ENCODE measurements at places on chromosomes 13 and 19.

GRCh38 chr19:7522923-7523667, 671 bp downstream of the MCOLN1 start:
- DNase-seq, result no peak

DNA sequence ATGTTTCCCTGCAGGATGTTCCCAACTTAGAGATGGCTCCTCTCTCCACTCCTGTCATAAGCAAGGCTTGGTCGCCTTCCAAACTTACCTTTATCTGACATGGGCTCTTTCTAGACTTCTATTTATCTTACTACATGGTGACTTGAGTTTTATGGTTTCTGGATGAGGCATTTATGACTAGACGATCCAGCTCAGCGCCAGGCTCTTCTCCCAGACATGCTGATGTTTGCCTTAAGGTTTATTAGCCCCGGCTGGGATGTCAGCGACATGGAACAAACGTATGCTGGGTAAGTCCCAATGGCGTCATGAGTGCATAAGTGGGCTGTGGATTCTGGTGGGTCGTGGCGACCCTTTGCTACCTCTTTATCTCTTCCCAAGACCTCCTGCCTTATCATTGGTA, 39.8 kb upstream of the SLC15A1 start:
- no peak for DNase-seq

DNA sequence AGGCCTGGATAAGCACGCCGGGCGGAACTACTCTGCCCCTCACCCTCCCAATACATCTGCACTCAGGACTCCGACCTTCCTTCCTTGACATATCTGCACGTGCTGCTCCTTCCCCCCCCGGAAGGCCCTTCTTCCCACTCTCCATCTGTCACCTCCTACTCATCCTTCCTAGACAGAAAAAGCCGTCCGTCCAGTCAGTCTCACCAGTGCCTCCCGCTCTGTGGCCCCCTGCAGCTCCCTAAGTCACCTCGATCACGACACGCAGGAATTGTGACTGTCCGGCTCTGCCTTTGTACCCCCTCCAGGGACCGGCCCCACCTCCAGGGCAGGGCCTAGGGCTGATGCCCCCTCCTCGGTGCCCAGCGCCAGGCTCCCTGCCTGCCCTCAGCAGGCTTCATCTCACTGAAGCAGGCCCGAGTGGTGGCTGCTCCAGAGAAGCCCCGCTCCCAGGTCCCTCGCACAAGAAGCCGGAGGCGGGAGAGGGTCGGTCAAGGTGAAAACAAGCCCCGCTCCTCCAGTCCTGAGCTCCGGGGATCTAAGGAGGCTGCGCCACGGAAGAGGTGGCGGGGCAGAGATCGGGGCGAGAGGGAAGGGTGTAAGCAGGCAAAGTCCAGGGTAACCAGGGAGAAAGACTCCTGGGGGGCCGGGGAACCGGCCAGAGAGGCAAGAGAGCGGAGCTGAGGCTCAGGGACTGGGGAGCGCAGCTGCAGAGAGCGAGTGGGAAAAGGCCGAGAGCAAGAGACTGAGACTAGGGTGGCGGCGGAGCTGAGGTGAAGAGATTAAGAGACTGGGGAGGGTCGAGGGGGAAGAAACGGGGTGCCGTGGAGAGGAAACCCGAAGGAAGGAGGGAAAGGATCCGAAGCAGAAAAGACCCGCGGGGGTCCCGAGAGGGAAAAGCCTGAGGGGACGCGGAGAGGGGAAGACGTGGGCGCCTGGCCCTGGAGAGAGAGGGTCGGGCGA, 1.1 kb downstream of the PPP6R1 start:
- DNase-seq, result peak; percentile 6

DNA sequence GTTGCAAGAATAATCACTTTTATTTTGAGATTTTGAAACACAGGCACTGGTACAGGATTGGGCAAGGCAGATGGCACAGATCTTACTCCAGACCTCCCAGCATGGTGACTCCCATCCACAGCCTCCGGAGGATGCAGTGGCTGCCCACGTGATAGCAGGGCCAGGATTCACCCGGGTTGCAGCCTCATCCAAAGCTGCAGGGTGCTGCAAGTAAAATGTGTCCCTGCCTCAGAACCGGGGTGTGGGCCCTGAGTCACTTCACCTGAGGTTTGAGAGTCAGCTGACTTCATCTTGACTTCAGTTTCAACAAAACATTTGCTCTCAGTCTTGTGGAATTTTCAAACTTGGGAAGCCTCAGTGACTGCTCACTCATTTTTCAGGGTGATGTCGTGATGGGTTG, 201.9 kb downstream of the FGF9 start:
- no peak for DNase-seq

GRCh38 chr19:34319785-34320184, 45.2 kb upstream of the GPI start:
- DNase-seq, result no peak

DNA sequence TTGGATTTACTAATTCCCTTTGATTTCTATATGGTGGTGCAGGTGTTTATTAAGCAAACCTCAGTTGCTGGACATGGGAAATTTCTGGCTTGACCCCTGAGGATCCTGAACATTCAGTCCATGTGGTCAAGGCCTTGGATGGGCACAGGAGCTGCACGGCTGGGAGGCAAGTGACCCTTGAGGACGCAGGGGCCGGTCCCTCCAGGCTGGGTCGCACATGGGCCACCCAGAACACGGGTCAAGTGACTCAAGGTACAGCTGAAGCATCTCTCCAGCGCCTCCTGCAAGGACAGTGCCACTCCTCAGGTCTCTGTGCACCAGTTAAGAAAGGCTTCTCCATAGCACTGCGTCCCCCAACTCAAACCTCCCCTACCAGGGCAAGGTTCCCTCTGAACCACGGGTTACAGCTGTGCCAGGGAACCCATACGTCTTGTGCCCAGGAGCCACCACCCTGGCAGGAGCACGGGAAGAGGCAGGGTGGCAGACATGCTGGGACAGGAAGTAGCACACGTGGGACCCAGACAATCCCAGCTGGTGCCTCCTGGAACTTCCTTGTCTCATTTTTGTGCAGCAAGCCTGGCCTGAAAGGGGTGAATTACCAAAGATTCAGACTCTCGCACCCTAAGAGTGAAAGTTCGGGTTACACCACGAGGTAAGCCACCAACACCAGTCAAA, 93.1 kb downstream of the SPACA7 start:
- DNase-seq, result no peak

DNA sequence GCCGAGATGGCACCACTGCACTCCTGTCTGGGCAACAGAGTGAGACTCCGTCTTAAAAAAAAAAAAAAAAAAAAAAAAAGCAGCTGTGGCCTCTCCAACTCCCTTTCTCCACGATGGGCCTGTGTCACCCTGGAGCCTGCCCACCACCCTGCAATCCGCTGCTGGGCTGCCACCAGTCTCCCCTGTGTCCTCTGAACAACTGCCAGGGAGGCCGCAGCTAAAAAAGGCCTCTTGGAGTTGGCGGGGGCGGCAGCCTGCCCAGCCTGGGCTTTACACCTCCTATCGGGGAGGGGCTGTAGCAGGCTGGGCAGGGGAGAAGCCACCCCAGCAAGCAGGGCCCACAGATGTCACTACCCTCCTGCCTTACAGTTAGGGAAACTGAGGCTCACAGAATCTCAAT, 3.5 kb downstream of the CDC37 start:
- no peak for DNase-seq

DNA sequence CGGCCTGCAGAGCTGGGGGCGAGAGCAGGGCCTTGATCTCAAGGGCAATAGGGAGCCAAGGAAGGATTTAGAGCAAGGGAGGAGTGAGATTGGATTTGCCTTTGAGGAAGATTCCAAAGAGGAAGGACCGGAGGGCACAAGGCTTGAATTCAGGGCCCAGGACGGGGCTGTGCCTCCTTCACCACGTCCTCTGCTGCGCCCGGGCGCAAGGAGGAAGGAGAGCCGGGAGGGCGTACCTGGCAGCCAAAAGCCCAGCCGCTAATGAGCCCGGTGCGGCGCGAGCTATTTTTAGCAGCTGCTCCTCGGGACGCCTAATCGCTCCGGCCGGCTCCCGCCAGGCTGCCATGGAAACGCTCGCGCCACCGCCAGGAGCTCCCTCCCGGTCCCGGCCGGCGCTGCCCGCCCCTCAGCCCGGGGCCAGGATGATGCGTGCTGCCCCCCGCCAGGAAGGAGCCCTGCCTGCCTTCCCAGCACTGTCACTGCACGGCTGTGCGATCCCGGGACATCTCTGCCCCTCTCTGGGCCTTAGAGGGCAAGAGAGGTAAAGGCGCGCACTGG, 31.3 kb downstream of the TINCR start:
- no peak for DNase-seq

GRCh38 chr13:33106656-33107360, 90.6 kb downstream of the KL start:
- no peak for DNase-seq
